Cardiac muscle cell (in vitro differentiated cells and primary cell): ENCODE measurements at places on chromosomes 13 and 19.

- no peak for DNase-seq
Observed at GRCh38 chr19:7706188-7706954, 4.4 kb upstream of the FCER2 start.

GRCh38 chr13:51222686-51223559 is 725 bp downstream of the FAM124A start:
- DNase-seq = no peak

DNA sequence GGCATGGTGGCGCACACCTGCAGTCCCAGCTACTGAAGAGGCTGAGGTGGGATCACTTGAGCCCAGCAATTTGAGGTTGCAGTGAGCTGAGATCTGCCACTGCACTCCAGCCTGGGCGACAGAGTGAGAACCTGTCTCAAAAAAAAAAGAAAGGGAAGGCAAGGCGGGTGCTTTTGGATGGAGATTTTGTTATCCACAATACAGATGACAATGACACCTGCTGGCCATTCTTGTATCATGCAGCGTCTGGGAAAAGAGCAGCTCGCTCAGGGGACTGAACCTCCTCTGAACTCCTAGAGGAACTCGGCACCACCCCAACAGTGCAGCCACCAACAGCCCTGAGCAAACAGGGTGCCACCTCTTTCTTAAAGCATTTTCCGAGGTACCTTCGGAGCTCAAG is 22.8 kb downstream of the HAUS8 start:
- peak; percentile 60 for DNase-seq

DNA sequence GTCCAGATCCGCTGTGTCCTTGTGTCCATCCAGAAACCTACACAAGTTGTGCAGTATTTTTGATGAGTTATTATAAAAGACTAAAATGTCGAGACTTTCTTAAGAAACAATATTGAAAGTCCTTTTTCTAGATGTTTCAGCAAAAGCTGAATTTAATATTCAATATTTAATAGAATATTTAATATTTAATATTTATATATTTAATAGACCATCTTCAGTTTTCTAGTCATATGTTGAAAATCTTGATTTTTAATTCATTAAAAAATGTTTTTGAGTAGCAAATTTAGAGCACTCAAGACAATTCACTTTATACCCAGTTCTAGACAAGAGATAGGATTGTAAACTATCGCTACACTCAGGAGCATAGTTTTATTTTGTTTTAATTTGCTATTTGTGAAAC is 447.8 kb downstream of the SLITRK5 start:
- DNase-seq = no peak

DNA sequence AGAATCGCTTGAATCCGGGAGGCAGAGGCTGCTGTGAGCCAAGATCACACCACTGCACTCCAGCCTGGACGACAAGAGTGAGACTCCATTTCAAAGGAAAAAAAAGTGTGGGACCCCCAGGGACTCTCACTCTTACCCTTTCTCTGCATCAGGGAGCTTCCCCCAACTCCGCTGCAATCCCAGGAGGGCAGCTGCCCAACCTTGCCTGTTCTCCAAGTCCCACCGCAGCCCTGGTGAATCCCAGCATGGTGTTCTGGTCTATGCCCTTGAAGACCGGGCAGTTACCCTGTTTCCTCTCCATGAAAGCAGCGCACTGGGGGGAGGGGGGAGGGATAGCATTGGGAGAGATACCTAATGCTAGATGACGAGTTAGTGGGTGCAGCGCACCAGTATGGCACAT is 35.7 kb upstream of the DPRX start:
- no peak for DNase-seq

DNA sequence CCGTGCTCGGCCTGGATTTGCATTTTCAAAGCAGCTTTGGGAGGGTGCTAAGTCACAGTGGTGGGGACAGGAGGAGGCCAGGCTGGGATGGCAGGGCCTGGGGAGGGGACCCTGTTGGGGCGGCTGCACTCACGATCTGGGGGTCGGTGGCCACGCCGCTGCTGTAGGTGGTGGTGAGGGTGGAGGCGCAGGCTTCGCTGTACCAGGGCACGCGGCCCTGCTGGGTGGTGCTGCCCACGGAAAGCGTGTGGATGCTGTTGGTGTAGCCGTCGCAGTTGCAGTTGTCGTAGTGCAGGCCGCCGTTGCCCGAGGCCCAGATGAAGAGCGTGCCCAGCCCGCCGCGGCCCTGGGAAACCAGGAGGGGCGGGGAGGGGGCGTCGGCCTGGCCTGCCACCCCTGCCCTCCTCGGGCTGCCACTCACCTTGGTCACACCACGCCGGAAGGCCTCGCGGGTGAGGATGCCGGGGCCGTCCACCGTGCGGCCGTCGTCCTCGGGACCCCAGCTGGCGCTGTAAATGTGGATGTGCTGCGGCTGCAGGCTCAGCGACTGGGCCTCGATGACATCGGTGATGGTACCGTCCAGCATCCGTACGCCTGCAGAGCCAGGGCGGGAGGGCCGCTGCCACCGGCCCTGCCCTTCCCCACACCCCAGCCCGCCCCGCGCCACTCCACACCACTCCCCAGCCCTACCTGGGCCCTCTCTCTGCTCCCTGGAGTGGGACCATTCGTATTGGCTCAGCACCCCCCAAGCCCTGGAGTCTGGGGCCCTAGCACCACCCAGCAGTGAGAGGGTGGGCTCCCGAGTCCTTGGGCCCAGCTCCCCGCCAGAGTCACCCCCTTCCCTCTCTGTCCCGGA is 3.2 kb downstream of the PCSK4 start:
- DNase-seq = no peak
